T follicular helper cell (primary cell): ENCODE measurements at places on chromosomes 1 and 21.

DNA sequence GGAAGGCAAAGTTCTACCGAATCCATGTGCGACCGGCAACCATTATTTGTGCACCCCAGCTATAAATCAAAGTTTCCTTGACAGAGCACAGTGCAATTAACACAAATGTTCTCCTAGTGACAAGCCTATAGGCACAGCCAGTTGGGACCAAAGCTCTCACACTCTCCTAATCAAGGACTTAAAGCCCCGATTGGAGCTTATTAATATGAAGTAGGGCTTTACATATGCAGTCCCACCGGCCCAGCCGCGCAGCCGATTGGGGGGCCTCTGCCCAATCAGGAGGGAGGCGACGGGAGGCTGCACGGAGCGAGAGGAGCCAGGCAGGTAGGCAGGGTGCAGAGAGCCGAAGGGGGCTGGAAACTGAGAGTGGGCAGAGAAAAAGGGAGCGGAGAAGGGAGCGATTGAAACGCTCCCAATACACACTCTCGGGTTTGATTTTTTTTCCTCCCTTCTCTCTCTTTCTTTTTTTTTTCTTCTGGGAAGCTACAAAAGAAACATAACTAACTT, at the start of gene ESRRG:
TSS of gene ESRRG (minus strand) at position 156 of the 507 bp plus-strand sequence. CDS start at position 26, 130 bp downstream.
- no peak for DNase-seq

GRCh38 chr1:213227458-213227857, 176.4 kb downstream of the RPS6KC1 start:
- no peak for DNase-seq

GRCh38 chr1:87061742-87062156, 147.3 kb downstream of the HS2ST1 start:
- no peak for DNase-seq

- no peak for DNase-seq
These were observed 24.9 kb upstream of the CR1L start for GRCh38 chr1:207619871-207620542.

GRCh38 chr1:168531615-168532345, 12.0 kb downstream of the XCL2 start:
- DNase-seq, result no peak

DNA sequence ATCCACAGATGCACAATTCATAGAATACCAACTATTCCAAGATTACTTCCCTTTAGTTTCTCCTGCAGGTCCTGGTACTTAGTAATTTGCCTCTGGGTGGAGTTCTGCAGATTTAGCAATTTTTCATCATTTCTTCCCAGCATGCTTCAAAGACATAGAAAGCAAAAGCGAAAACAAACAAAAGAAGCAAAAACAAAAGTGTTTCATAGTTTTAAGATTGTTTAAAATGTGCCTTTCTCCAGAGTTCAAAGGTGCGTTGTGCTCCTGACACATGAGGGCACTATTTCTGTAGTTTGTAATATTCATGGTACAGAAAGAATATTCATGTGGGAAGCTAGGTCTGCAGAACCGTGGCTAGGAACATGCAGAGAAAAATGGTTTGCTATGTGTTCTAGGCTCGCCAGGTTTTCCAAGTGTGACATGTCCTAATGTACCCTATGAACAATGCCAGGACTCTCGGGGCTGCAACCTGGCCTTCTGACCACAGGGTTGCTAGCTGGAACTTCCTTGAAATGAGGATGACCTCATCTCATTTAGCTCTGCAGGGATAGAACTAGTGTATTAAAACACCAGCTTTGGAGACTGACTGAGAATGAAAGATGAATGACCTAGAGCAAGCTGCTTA, 30.0 kb upstream of the RCSD1 start:
- peak; percentile 17 for DNase-seq

GRCh38 chr1:83994111-83994510, 4.8 kb downstream of the TTLL7 start:
- DNase-seq, result no peak

GRCh38 chr1:192700834-192701271, 64.9 kb downstream of the RGS13 start:
- DNase-seq, result no peak

GRCh38 chr1:94095112-94095637, 25.8 kb downstream of the ABCA4 start:
- no peak for DNase-seq

DNA sequence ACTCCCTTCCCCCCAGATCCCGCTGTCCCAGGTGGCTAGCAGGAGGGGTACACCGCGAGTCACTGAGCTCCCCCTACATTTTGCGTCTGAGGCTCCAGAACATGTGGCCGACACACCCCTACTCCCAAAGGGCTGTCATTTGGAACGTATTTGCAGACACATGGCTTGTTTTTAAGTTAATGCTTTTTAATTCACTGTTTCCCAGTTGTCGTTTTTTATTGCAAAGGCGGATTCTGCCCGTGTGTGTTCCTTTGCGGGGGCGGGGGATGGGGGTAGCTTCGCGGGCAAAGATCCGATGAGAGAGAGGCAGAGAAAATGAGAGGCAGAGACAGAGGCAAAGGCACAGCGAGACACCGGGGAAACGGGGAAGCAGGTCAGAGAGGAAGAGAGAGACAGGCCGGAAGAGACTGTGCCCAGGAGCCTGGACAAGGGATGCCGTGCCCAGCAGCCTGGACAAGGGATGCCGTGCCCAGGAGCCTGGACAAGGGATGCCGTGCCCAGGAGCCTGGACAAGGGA, 270.2 kb downstream of the FOXD2 start:
- no peak for DNase-seq

GRCh38 chr1:97070376-97070775, 348.8 kb downstream of the PTBP2 start:
- DNase-seq, result no peak

DNA sequence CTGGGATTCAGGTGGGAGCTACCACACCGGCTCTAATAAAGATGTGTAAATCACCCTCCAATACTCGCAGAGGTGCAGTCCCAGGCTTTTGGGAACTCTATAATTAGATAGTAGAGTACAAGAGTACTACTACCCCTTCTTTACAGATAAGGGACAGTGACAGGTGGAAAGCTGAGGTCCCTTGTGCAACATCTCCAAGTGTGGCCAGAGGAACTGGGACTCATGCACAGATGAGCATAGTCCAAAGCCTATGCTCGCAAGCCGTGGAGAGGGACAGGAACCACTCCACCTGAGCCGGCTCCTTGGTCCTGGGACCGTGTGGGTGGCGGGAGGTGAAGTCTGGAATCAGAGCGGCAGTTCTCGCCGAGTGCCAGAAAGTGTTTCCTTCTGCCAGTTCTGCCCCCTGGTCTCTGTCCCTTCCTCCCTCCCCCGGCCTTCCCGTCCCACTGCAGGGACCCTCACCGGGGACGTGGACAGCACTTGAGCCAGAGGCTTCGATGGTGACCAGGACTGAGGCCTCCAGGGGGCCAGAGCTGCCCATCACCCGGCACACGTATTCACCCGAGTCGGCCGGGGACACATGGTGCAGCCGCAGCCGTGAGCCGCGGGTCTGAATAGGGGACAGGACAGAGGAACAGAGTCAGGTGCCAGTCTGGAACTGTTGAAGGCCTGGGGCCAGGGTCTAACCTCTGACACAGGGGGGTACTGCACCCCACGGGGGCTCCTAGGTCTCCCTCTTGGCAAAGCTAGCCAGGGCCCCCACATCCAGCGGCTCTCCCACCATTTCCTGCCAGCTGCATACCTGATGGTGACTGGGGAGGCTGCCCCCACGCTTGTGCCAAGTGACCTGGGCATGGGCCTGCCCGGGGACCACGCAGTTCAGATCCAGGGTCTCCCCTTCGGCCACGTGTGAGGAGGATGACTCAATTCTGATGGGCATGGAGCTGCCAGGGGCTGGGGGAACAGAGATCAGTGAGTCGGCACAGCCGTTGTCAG, 33.9 kb downstream of the LDLRAD2 start:
- DNase-seq, result no peak

- no peak for DNase-seq
These were observed at the start of gene GSTM3 for GRCh38 chr1:109740615-109741373. Gene GSTM3, minus strand, starts transcription at chr1:109741038. Its CDS starts 751 bp downstream, at chr1:109740287.

DNA sequence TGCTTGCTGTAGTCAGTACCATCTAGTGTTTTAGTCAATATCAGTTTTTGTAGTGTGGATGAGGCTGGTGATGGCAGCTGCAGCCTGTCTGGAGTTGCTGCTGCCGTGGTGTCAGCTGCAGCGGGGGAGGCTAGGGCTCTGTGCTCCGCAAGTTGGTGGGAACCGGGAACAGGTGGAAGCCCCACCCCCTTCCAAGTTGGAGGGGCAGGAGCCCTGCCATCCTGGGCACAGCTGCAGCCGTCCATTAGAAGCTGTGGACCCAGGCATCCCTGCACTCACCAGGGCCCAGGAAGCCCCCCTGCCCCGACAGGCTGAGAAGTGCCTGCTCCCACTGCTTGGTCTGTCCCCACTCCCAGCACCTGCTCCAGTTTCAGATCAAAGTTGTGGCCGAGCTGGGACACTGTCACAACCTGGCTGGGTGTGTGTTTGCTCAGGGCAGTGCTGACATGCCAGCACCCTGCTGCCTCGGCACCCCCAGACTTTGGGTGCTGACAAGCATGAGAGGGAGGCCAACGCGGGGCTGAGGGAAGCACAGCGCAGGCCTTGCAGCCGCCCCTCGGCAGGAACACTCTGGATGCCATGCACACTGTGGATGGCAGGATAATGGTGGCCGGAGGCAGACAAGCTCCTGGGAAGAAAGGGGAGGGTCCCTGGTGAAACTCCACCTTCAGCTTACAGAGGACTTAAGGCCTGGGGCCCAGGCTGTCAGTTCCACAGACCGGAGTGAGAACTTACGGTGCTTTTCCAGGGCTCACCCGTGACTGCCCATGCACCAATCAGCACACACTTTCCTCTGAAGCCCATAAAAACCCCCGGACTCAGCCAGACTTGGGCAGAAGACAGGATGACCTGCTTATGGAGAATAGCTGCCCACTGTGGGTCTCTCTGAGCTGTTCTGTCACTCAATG, 86.9 kb downstream of the ADARB1 start:
- no peak for DNase-seq

- no peak for DNase-seq
These were observed 3.2 kb downstream of the ATP1B1 start for GRCh38 chr1:169109561-169110134.

GRCh38 chr1:245475961-245476516, 321.3 kb downstream of the KIF26B start:
- DNase-seq, result no peak

- DNase-seq, result no peak
These were observed 90.7 kb downstream of the VPS13D start for GRCh38 chr1:12320486-12320885.

GRCh38 chr1:36172983-36173382, 17.0 kb downstream of the MAP7D1 start:
- DNase-seq, result no peak

DNA sequence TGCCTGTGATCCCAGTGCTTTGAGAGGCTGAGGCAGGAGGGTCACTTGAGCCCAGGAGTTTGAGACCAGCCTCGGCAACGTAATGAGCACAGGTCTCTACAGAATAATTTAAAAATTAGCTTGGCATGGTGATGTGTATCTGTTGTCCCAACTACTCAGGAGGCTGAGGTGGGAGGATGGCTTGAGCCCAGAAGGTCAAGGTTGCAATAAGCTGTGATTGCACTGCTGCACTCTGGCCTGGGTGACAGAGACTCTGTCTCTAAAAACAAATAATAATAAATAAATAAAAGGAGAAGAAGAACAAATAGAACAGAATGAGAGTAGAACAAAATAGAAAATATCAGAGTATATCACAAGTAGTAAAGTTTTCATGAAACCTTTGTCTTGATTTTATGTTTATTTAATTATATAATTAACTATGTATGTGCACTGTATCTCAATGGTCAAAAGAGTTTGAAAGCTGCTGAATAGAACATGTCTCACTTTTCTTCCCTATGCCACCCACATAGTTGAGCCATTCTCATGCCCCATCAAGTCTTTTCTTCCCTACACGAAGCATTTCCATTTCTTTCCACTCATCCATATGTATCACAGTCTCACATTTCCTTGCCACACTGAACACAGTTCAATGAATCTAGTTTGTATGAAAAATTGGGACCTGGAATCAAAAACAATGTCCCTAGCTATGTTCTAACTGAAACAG, 22.9 kb upstream of the APOBEC4 start:
- DNase-seq, result no peak

GRCh38 chr1:108854221-108855019, 2.5 kb downstream of the AKNAD1 start:
- no peak for DNase-seq

GRCh38 chr1:177798614-177799013, 171.2 kb downstream of the SEC16B start:
- DNase-seq, result no peak

- peak; percentile 84 for DNase-seq
These were observed 689 bp downstream of the NASP start for GRCh38 chr1:45584351-45585109.

- no peak for DNase-seq
These were observed 25.2 kb downstream of the ACKR1 start for GRCh38 chr1:159229896-159230295.

DNA sequence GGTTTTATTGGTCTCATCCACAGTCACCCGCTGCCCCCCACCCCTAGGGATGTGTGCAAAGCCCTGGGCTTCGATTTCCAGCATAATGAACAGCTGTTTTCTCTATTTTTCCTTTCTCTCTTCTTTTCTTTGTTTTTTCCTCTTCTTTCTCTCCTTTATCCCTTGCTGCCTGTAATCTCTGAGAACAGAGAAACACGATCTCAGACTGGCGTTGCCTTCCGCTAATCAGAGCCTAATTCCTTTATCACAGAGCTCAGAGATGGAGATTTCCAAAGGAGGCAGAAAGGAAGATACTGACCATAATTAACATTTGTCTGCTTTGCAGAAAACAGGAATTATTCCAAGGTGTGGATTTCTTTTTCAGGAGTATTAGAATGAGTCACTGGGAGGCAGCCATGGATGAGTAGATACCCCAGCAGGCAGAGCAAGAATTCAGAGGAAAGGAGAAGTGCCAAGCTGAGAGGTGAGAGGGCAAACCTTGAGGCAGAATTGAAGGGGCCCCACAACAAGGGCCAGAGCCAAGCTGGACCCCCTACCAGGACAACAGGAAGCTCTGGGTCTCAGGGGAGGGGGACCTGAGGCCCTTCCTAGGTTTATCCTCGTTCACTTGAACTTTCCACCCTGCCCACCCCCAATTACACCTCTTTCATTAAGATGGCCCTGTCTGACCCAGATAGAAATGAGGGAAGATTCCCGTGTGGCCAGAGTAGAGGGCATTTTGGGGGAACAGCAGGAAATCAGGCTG, 33.3 kb downstream of the MATN1 start:
- DNase-seq, result no peak

- DNase-seq, result no peak
These were observed 3.5 kb downstream of the MTMR11 start for GRCh38 chr1:149933208-149933607.

GRCh38 chr1:233512538-233512937, 101.4 kb upstream of the KCNK1 start:
- DNase-seq, result no peak

- DNase-seq, result no peak
These were observed 9.3 kb upstream of the LORICRIN start for GRCh38 chr1:153250166-153250565.

DNA sequence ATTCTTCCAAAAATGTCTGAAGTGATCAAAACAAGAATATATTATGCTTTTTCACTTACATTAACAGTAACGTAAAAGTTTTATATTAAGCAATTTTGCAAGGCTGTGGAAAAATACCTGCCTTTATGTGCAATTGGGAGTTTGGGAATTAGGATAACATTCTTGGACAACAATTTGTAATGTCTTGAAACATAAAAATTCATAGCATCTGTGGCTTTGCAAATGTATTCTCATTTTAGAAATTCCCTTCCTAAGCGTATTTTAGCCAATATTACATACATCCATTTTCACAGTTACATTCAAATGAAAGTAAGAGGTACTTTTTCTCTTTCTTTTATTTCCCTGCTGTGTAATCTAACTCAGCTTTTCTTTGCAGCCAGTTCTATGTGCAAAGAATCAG, 13.4 kb upstream of the CFH start:
- DNase-seq, result no peak

- peak; percentile 71 for DNase-seq
These were observed at the start of gene GSTM2 for GRCh38 chr1:109667452-109668122. Gene GSTM2, plus strand, starts transcription at chr1:109668057. Its CDS starts 59 bp downstream, at chr1:109668116.

GRCh38 chr1:44170281-44170823, 28.9 kb upstream of the KLF18 start:
- DNase-seq, result no peak
